ENCODE measurements at places on chromosomes 12 and 14. TPM values are rescaled to one million over a fixed set of nuclear protein-coding genes. Genes with fewer than 3 reads are reported as not detected.

The TTC9 gene
- total RNA-seq = 0.02 TPM

The CLEC9A gene
- not detected for total RNA-seq

The CD27 gene
- total RNA-seq = 0.24 TPM

The SLC8B1 gene
- total RNA-seq = 31.8 TPM

The GLIPR1L1 gene
- not detected for total RNA-seq

- DNase-seq = peak; percentile 32
These were observed 6.9 kb downstream of the TBC1D15 start for GRCh38 chr12:71846322-71846940.

DNA sequence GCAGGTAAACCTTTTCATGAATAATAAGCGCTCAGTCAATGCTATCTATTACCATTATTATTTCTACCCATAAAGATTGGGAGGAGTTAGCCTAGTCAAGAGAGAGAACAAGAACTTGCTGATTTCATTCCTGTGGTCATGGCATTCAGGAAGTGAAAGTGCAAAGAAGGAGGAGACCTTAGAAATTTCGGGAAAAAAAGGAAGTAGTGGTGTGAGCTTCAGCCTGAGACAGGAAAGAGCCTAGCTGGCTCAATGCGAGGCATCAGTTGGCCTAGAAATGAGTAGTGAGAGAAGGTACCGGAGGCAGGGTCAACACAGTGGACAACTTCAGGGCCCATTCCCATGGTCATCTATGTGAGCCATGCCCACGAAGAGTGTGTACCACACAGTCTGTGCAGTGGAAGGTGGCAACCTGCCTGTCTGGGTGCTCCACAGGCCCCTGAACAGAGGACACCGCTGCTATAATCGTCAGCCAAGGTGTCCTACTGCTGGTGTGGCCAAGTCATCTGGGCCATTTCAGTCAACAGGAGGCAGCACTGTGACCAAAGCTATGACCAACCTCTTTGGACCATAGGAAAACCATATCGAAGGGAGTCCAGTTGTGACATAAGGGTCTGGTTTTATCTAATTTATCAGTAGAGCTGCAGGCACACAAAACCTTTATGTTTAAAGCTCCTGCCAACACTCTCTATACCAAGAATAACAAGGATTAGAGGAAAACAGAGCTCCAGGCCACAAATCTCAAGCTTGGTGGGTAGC is 16.2 kb upstream of the STON2 start:
- DNase-seq = peak; percentile 62

- no peak for DNase-seq
These were observed 31.5 kb upstream of the LMNTD1 start for GRCh38 chr12:25584596-25584995.

GRCh38 chr14:49945448-49946319 is 52.8 kb downstream of the ARF6 start:
- no peak for DNase-seq

DNA sequence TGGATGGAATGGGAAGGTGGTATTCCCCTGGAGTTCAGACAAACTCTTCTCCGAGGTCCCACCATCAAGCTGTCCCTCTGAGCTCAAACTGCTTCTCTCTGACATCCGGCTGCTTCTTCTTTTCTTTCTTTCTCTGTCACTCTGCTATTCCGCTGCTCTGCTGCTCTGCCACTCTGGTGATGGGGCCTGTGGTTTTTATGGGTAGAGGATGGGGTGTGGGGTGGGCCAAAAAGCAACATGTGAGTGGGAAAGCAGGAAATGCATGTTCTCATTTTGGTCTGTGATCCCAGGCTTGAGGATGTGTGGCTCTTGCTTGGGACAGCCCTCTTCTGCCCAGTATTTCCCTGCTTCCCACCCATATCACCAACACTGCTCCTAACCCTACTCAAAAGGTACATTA is 30.6 kb downstream of the CLECL1 start:
- no peak for DNase-seq

DNA sequence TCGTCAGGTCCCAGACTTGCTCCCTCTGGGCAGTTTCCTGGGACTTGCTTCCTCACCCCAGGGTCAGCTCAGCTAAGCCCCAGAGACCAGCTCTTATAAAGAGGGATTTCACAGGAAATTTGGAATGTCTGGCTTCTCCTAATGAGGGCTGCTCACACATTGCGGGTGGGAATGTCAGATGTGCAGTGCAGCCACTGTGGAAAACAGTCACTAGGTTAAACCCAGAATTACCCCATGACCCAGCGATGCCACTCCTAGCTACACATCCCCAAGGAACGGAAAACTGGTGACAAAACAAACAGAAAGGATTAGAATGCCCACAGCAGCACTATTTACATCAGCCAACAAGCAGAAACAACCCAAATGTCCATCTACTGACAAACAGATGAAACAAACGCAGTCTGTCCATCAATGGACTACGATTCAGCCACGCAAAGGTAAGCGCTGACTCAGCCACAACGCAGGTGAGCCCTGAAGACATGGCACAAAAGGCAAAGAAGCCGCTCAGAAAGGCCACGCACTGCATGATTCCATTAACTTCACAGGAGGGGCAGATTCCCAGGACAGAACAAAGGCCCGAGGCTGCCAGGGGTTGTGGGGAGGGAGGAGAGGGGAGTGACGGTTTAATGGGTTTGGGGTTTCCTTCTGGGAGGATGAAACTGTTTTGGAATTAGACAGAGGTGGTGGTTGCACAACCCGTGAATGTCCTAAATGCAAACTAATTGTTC is 63.0 kb downstream of the NCOR2 start:
- DNase-seq = no peak

- DNase-seq = no peak
These were observed 5.4 kb downstream of the TTC7B start for GRCh38 chr14:90810806-90811205.

DNA sequence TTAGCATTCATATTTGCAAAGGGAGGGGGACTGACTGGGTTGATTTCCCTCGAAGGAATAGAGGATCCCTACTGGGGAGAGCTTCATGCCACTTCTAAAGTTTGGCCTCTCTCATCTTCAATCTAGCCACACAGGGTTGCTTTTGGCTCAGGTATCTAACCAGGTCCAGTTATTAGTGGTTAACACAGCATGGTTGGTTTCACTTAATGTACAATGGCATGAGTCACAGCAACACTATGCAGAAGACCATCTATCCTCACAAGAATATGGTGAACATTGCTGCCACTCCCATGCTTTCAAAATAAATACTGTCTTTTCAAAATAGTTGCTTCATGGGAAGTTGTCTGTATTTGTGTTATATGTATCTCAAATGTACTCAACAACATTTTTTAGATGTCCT is 6.6 kb upstream of the RAB3IP start:
- no peak for DNase-seq

DNA sequence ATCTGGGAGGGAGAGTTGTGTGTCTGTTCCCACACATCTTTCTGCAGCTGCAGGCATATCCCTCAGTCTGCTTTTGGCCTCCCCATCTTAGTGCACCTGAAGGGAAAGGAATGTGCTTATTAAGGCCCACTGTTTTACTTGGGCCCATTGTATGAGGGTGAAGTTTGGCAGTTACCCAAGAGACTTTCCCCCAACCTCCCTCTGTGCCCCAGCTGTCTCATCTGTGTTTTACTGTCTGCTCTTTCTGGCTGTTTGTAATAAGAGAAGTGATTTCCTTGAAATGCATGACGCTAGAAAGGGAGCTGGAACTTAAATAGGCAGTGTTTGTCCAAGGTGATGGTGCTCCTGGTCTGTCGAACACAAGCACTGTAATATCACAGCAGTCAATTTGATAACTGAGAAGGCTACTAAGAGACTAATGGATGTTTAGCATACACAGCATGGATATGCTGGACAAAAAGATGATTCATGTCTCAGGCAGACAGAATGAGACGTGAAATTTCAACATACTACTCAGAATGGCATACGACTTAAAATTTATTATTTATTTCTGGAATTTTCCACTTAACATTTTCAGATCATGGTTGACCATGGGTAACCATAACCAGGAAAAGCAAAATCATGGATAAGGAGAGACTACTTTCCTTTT is 43.6 kb downstream of the FSCB start:
- no peak for DNase-seq

GRCh38 chr12:89827592-89827991 is 119.0 kb upstream of the ATP2B1 start:
- DNase-seq = peak; percentile 58

Data from K562 (cell line).